CD8-positive, alpha-beta memory T cell (primary cell): ENCODE measurements at places on chromosomes 5 and 9. TPM values are rescaled to one million over a fixed set of nuclear protein-coding genes. Genes with fewer than 3 reads are reported as not detected.

Gene ZNF883
- 1.2 TPM for total RNA-seq

DNA sequence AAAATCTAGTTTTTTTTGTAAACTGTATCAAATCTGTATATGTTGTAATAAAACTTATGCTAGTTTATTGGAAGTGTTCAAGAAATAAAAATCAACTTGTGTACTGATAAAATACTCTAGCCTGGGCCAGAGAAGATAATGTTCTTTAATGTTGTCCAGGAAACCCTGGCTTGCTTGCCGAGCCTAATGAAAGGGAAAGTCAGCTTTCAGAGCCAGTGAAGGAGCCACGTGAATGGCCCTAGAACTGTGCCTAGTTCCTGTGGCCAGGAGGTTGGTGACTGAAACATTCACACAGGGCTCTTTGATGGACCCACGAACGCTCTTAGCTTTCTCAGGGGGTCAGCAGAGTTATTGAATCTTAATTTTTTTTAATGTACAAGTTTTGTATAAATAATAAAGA is 24.3 kb downstream of the HMGCR start:
- DNase-seq: no peak

DNA sequence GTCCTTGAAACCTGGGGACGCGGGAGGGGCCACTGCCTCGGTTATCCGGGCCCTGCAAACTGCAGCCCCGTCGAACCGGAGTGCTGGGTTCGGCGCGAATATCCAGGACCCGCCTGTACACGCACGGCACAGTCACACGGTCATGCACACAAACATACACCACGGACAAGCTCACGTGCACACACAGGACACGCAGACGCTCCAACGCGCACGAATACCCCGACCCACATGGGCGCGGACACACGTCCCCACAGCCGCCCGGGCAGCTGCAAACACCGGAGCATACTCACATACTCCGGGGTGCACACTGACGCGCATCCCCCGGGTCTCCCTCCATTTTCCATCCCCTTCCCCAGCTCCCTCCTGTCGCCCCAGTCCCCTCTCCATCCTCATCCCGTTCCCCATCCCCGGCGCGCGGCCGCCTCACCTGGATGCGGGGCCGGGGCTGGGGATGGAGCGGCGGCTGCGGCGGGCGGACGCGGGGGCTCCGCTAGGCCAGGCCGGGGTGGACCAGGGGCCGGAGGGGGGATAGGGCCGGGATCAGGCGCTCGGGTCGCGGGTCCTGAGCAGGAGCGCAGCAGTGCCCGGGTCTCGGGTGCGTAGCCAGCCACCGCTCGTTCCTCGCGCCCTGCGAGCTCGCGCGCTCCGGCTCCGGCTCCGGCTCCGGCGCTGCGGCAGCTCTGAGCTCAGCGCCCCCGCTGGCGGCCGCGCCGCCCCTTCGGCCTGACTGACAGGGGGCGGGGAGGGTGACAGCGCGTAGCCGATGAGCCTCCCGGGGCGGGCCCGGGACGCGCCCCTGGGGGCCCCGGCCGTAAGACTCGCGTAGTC is at the start of the genes EIF4E1B and SNCB:
TSS of gene EIF4E1B (plus strand) at position 823 of the 828 bp plus-strand sequence. CDS start 12,113 bp downstream, outside the sequence.
TSS of gene SNCB (minus strand) at position 682 of the 828 bp plus-strand sequence. CDS start 880 bp downstream, outside the sequence.
- DNase-seq: peak; percentile 49

DNA sequence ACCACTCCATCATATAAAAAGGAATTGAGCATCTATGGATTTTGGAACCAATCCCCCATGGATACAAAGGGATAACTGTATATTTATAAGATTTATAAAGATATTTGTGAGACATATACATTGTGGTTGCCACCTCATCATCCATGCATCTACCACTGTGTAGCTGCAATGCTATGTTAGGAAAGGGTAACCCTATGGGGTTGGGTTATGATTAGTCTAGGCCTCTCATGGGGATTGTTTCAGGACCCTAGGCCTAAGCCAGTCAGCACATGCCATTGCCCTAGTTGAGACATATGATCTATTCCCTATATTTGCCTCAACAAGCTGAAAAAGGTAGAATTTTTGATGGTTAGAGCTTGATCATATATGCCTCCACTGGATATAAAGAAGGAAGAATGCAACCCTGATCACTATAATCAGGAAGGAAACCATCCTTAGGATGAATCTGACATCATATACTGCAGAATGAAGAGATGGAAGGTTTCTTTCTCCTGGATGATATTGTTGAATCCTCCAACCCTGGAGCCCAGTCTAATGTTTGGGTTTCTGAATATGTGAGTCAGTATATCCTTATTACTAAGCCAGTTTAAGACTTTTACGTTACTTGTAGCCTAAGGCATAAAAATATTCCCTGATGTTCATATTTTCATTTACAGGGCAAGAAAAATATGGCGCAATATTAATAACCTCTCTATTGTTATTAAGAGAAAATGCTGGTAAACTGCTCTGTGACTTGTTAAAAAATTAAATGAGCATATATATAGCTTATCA is 94.2 kb downstream of the ADAMTS19 start:
- DNase-seq: no peak

GRCh38 chr9:35414889-35415288 is 75.0 kb upstream of the RUSC2 start:
- DNase-seq: no peak

- DNase-seq: no peak
Observed at GRCh38 chr5:96995419-96995818, 59.5 kb downstream of the LNPEP start.

GRCh38 chr5:91487420-91487819 is 104.3 kb upstream of the ARRDC3 start:
- no peak for DNase-seq

DNA sequence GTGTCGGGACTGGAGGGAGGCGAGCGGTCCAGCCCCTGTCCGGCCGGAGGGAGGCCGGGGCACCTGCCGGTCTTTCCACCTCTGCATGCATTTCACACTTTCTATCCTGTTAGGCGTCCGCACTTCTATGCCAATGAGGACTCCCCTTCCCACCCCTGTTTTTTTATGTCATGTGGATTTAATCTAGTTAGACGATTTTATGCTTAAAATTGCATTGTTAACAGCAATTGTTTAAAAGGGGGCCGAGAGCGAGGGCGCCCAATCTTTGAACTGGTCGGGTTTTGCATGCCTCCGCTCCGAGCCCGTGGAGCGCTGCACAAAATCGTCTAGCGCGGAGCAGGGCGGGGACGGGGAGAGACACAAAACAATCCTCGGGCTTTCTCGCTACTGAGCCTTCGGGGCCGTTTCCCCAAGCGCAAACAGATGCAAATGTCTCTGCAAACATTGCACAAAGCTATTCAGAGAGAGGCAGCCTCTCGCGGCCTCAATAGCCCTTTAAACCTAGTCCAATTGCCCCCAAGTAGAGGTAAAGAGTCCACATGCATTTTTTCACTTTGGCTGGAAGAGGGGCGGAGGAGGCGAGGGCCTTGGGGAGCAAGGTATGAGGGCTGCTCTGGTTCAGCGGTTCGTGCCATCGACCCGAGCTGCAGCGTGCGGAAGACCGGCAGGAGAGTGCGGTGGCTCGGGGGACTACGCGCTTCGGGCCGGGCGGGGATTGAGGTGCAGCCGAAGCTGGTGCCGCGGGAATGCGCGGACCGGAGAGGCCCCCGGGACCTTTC is 37.5 kb upstream of the TIFAB start:
- no peak for DNase-seq
